ENCODE measurements at places on chromosomes 7 and 10.
A peak's percentile ranks its signal among the peaks of the same experiment; 100 is the strongest.

GRCh38 chr7:1276626-1277175 is 44.0 kb downstream of the UNCX start:
- DNase-seq: no peak

DNA sequence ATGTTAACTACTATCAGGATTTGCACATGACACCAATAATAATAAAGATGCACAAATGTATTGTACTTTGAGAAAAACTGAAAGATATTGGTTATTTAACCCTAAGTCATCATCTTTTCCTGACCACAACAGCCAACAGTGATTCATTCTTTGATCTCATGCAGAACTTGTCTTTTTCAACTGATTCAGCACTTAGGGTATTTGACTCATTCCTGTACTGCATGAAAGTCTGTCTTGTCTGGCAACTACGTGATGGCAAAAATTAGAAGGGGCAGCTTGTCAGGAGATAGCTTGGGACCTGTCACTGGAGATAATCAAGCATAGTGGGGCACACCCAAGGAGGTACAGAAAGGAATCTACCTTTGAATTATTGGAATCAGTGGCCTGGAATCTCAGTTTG is 77.8 kb upstream of the LRRC17 start:
- DNase-seq: no peak

- no peak for DNase-seq
Observed at GRCh38 chr10:3781468-3782145, 3.4 kb downstream of the KLF6 start.

- peak; percentile 51 for DNase-seq
Observed at GRCh38 chr7:786472-787255, 45.6 kb upstream of the SUN1 start.

DNA sequence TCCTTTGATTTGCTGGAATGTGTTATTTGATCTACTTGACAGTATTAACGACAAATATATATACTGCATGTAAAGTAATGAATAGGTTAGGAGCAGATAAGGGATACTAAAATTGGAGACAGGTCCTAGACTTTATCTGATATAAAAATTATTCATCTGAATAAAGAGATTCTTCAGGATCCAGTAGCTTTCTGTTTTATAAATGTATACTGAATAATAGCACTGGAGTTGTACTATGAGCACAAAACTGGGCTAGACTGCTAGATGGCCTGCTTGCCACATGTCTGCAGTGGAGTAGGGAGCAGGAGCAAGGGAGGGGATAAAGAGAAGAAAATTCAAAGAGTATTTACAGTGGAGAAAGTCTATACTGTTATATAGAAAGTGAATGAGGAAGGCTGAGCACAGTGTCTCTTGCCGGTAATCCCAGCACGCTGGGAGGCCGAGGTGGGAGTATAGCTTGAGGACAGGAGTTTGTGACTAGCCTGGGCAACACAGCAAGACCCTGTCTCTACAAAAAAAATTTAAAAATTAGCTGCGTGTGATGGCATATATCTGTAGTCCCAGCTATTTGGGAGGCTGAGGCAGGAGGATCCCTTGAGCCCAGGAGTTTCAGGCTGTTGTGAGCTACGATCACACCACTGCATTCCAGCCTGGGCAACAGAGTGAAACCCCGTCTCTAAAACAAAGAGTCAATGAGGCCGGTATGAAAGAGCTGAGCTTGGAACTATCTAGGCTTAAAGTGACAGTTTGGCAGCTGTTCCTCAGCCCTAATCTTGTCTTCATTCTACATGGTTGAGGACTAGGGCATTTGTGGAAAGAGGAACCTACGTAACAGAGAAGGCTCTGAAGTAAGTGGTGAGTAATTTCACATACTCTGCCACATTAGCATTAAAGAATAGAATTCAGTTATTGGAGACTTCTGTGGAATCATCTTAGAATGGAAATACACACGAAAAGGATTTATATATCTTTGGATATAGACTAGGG is 41.8 kb downstream of the CD36 start:
- no peak for DNase-seq

GRCh38 chr10:132668048-132668394 is 117.9 kb downstream of the NKX6-2 start:
- DNase-seq: no peak

DNA sequence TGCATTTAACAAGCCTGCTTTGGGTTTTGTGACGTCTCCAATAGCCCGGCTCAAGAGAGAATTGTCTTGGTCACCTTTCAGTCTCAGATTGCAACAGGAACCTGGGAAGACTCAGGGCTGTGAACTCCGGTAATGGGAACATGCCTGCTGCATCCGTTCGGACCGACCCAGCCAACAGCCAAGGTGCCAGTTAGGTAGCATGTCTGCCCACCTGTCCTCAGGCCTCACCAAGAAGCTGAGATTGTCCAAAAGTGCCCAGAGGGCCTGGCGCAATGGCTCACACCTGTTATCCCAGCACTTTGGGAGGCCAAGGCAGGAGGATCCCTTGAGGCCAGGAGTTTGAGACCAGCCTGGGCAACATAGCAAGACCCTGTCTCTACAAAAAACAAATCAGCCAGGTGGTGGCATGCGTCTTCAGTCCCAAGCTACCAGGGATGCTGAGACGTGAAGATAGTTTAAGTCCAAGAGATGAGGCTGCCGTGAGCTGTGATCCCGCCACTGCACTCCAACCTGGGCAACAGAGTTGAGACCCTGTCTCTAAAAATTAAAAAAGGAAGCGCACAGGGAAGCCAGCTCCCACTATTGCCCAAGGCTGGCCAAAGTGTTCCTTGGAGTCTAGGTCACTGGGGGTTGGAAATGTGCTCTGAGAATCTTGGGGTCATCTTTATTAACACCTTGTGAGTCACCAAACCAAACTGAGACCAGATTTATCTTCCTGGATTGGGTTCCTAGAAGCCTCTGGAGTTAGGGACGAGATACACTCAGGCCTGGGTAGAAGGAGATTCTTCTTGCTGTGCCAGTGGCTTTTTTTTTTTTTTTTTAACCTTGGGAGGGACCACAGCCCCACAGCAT is 26.9 kb downstream of the BAG3 start:
- DNase-seq: no peak

DNA sequence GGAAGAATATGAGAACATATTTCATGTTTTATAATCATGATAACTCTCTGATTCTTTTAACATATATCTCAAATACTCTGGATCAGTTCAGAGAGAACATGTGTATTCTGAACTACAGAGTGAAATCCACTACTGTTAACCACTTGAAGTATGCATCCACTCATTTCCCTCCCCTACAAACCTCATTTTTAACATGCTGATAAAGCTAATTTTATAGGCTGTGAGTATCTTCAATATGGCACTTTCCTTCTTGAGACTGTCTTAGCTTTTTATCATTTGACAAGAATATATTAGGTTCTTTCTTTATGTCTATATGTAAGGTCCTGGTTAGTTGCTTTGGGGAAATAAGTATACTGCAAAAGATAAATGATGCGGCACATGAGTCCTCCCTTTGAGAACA is 154.8 kb downstream of the MLLT10 start:
- DNase-seq: no peak

GRCh38 chr7:14685167-14685566 is 217.4 kb downstream of the DGKB start:
- no peak for DNase-seq

- no peak for DNase-seq
Observed at GRCh38 chr10:58106211-58107035, 161.3 kb downstream of the IPMK start.

DNA sequence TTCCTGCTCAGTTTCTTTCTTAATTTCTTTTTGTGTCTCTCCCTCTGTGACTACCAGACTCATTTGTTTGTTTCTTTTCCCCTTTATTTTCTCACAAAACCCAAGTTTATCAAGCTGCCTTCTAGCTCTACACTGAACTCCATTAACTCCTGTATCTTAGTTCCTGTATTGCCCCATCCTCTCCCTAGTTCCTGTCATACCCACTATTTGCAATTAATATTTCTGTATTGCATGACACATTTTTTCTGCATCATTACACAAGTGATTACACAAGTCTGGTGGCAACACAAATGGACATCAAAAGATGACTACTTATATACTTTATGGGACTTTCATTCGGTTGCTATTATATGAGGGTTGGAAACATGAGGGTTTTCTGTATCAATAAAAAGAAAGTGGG is 26.9 kb upstream of the OR9A4 start:
- no peak for DNase-seq

- DNase-seq: no peak
Observed at GRCh38 chr7:47446871-47447466, 134.9 kb downstream of the TNS3 start.

DNA sequence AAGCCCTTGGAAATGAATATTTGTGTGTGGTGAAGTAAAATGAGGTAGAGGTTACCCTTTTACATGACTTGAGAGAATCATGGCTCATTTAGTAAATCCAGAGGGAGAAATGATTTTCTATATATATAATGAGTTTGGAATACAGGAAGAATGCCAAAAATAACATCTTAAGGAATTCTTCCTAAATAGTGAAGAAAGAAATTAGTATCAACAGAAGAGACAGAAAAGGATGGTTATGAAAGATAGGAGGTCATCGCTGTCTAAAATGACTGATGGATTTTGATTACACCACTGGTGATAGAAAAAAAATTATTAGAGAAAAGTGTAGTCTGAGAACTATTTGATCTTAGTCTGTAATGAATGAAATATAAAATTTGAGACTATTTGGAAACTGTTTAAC is 283.0 kb downstream of the ADK start:
- no peak for DNase-seq

DNA sequence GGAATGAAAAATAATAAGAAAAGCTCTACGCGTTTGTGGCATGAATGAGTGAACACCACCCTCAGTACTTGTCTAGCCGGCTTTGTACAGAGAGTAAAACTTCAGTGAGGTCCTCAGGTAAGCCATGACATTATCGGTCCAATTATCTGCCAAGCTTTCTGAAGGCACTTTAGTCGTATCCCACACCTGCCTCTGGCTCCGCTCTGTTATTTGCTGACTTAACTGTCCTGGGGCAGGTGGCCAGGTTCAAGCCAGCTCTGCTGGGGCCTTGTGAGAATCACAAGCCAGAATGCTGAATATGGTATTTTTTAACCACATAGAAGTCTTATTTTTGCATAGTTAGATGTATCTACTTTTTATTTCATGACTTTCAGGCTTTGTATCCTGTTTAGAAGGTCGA is 66.0 kb upstream of the FHIP2A start:
- no peak for DNase-seq

GRCh38 chr10:5828725-5829124 is 15.5 kb upstream of the GDI2 start:
- DNase-seq: no peak

GRCh38 chr10:43648095-43648397 is 635 bp downstream of the ZNF32 start:
- DNase-seq: peak; percentile 33

DNA sequence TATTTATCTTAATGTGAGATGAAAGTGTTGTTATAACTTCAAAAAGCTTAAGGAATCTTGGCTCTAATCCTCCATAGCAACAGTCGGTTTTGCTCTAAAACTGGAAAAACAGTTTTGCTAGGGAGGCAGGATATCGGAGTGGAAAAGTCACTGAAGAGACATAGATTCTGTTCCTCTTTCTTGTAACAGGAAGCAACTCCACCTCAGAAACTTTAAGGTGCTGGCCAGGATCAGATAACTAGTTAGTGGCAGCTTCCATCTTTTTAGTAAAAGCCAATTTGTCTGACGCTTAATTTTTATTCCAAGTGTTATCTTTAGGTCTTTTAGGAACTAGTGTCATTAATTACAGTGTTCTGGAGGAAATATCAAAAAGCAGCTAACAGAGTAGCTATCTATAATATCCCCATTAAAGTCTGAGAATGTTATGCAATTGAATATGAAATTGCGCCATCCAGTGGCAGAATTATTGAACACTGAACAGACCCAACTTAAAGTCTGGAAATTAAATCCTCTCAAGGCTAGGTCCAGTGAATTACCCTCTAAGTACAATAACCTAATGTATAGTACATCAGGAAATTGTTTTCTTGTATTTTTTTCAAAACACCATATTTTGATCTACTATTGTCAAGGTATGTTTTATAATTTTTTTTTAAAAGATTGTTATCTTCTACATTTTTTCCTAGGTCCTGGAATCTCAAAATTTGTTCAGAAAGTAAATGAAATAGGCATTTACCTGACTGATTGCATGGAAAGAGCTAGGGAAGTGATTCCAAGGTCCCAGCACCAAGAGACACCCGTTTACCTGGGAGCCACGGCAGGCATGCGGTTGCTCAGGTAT is 65.9 kb upstream of the CC2D2B start:
- no peak for DNase-seq

DNA sequence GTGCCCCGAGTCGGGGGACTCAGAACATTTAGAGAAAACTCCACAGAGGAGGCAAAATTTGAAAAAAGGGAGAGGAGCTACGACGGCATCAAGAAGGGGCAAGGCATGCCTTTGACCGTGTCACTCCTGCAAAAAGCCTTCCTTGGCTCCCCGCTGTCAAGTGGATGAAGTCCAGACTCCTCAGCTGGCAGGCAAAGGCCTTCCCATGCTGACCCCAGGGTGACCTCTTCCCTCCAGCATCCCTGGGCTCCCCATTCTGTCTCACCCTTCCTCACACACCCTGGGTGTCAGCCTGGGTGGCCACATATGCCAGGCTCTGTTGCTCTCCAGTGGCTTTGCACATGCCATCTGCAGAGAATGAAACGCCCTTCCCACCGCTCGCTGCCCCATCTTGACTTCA is 88.4 kb upstream of the ZMIZ1 start:
- DNase-seq: no peak

DNA sequence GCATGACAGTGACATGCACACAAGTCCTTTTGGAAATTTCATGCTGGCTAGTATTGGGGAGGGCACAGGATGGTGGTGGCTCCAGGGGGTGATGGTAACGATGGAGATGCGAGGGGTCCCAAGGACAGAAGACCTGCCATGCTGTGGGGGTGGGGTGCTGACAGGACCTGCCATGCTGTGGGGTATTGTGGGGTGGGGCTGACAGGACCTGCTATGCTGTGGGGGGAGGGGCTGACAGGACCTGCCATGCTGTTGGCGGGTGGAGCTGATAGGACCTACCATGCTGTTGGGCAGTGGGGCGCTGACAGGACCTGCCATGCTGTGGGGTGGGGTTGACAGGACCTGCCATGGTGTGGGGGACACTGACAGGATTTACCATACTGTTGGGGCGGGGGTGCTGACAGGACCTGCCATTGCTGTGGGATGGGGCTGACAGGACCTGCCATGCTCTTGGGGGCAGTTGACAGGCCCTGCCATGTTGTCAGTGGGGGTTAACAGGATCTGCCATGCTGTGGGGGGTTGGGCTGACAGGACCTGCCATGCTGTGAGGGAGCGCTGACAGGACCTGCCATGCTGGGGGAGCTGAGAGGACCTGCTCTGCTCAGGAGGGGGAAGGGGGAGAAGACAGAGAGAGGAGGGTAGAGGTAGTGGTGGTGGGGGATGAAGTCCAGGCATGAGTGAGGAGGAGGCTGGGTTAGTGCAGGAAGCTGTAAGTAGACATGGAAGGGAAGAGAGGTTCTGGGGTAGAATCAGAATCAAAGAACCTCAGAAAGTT is 36.2 kb upstream of the RET start:
- DNase-seq: no peak

GRCh38 chr10:80356563-80356988 is at the start of the genes DYDC1 and DYDC2:
DYDC1 (minus strand) TSS chr10:80356755; CDS start chr10:80352601, 4,154 bp downstream.
DYDC2 (plus strand) TSS chr10:80356781; CDS start chr10:80362444, 5,663 bp downstream.
- DNase-seq: no peak

Data from effector memory CD4-positive, alpha-beta T cell (primary cell).